ENCODE measurements at places on chromosomes 2 and 18.
A peak's percentile ranks its signal among the peaks of the same experiment; 100 is the strongest.

GRCh38 chr2:43344868-43345373 is 118.5 kb upstream of the ZFP36L2 start:
- no peak for DNase-seq

DNA sequence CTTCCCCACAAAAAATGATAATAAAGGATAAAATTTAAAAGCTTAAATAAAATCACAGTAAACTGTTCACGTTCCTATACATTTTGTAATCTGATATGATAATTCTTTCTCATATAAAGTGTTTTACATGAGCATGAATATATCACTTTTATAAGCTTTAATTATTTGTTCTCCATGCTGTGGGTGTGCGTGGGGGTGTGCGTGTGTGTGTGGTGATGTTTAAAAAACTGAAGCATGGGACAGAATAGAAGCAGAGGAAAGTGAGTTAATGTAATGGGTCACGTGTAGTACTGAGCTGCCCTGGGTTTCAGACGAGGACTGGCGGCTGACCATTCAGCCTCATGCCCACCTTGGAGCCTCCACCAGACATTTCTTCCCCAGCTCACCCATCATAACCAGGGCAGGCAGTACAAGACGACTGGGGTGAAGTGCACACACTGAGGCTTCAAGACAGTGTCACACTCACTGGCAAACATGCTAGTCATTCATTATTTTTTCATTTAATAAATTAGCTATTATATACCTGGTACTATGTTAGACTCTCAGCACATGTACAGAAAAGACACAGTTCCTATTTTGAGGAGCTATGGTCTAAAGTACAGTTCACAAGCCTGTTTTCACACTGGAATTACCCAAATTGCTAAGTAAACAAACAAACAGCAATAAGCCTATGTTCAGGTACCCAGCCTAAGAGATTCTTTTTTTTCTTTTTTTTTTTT is 97.2 kb upstream of the LPIN2 start:
- no peak for DNase-seq

GRCh38 chr2:195667974-195668373 is 10.9 kb downstream of the SLC39A10 start:
- no peak for DNase-seq

GRCh38 chr18:23301972-23302371 is 151.1 kb upstream of the RIOK3 start:
- DNase-seq: no peak

DNA sequence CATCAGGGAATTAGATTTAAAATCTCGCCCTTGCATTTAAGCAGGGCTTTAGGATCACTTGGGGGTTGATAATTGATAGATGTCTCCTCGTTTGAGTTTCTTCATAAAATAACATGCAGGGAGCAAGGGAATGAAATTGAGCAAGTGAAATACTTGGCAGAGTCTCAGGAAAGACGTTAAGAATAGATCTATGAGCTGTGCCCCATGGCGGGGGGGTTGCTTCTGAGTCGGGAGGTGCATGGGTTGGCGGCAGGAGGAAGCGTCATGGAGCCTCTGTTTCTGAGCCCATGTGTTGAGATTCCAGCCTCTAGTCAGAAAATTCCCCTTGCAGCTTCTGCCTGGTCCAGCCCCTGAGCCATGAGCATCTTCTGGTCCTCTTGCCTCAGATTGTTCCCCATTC is 82.0 kb downstream of the APOB start:
- DNase-seq: no peak

GRCh38 chr18:79940814-79941472 is 10.5 kb downstream of the SLC66A2 start:
- DNase-seq: no peak

DNA sequence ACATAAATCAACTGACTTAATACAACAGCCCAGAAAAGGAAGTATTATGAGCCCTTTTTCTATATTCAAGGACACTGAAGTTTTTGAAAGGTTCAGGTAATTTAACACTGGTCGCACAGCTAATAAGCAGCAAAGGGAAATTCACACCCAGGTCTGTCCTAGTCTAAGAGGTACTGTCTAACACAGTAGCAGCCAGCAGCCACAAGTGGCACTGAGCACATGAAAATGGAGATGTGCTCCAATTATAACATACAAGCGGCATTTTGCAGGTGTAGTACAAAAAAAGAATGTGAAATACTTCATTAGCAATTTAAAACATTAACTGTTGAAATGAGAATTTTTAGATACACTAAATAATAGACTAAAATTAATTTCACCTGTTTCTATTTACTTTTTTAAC is 23.4 kb downstream of the SPRED2 start:
- no peak for DNase-seq

DNA sequence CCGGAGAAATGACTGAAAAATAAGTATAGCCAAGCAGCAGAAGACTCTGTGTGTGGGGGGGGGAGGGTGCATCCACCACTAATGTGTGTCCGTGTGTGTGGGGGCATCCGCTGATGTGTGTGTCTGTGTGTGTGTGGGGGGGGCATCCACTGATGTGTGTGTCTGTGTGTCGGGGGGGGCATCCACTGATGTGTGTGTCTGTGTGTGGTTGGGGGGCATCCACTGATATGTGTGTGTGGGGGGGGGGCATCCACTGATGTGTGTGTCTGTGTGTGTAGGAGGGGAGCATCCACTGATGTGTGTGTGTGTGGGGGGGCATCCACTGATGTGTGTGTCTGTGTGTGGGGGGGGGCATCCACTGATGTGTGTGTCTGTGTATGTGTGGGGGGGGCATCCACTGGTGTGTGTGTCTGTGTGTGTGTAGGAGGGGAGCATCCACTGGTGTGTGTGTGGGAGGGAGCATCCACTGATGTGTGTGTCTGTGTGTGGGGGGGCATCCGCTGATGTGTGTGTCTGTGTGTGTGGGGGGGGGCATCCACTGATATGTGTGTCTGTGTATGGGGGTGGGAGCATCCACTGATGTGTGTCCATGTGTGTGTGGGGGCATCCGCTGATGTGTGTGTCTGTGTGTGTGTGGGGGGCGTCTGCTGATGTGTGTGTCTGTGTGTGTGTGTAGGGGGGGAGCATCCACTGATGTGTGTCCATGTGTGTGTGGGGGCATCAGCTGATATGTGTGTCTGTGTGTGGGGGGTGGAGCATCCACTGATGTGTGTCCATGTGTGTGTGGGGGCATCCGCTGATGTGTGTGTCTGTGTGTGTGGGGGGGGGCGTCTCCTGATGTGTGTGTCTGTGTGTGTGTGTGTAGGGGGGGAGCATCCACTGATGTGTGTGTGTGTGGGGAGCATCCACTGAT is 125.0 kb downstream of the NFATC1 start:
- no peak for DNase-seq

- peak; percentile 98 for DNase-seq
These were observed 22.3 kb upstream of the RHOB start for GRCh38 chr2:20424300-20425290.

GRCh38 chr2:240320204-240320993 is 115.1 kb upstream of the GPC1 start:
- DNase-seq: no peak

DNA sequence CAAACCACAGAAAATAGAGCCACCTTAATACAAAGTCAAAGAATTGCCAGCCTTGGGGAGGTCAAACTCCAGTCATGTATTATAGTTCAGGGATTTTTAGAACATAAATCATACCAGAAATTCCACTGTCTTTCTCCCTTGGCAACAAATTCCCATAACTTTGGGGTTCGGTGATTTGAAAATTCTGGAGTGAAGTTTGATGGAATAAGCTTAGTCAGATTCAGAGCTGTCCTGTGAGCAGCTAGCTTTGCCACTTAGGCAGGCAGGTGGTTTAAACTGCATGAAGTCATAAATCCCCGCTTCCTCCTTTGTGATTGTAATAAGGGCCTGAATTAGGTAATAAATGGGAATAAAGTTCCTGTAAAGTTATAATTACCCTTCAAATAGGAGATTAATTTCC is 457.0 kb upstream of the HNMT start:
- DNase-seq: no peak

- no peak for DNase-seq
These were observed 145.6 kb upstream of the GPC1 start for GRCh38 chr2:240289701-240290431.

DNA sequence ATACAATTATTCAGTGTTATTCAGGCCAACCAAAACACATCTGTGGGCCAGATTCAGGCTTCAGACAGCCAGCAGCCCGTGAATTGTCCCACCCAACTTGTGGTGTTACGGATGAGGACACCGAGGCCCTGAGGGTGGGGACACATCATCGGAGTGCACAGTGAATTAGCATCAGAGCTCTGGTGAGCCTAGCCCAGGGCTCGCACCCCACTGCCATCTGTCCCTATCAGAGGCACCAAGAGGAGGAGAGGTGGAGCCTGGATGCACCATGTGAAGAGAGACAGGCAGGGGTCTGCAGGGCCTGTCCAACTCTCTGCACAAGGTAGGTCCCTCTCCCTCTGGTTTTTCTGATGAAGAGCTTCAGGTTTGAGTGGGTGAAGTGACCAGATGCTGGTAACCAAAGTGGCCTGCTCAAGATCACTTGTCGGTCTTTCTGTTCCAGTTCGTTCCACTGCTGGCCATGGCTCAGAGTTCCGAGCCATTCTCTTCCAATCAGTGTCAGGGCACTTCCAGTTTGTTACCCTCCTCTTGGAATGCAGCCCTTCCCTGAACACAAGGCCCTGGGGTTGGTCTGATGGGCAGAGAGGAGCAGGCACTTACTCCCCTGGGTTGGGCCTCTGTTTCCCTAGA is 14.8 kb upstream of the GLI2 start:
- DNase-seq: no peak

GRCh38 chr2:168194784-168195522 is 52.4 kb downstream of the STK39 start:
- DNase-seq: no peak

DNA sequence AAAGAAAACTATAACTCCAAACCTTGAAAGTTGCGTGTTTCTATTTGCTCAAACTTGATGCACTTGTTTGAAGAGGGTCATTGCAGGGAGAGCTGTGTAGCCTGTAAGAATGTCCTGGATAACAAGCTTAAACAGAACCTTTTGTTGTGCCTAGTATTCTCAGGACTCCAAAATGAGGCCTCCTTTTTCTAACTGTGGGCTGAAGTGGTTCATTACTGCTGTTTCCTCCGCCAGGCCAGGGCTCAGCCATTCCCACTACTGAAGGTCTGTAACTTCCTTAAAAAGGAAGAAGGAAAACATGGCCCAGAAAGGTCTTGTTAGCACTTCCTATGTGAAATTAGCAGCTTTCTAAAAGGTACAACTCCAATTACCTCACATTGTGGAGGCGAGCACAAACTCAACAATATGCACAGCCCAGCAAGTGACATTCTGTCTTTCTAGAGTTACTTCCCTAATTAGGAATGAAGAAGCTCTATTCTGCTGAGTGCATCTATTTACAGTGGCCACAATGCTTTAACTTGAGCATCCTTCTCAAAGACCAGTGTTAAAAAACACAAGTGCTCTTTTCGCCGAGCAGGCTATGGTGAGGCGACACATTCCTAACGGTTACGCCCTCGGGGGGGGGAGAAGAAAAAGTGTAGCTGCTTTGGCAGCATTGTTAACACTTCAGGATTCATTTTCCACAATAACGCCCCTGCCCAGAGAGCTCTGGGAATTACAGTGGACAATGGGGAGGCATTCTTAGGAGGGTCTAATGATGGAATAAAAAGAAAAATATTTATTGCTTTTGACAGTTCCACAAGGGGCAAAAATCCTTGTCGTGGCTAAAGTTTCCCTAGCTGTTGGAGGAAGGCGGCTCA is 136.9 kb upstream of the SIX3 start:
- DNase-seq: no peak

DNA sequence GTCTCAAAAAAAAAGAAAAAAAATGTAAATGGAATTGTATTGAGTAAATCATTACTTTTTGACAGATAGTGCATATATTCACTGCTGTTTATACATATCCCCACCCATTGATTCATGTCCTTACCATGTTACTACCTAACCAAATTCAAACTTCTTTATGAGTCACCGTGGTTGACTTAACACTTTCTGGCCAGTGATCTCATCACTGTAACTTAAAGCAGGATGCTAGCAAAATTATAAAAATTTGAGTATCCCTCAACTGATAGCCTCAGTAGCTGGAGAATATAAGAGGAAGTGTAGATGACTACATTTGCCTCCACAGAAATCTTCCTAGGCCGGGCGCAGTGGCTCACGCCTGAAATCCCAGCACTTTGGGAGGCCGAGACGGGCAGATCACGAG is 13.4 kb downstream of the CNOT9 start:
- DNase-seq: no peak

GRCh38 chr18:75189696-75190095 is 19.2 kb downstream of the PTGR3 start:
- DNase-seq: no peak

DNA sequence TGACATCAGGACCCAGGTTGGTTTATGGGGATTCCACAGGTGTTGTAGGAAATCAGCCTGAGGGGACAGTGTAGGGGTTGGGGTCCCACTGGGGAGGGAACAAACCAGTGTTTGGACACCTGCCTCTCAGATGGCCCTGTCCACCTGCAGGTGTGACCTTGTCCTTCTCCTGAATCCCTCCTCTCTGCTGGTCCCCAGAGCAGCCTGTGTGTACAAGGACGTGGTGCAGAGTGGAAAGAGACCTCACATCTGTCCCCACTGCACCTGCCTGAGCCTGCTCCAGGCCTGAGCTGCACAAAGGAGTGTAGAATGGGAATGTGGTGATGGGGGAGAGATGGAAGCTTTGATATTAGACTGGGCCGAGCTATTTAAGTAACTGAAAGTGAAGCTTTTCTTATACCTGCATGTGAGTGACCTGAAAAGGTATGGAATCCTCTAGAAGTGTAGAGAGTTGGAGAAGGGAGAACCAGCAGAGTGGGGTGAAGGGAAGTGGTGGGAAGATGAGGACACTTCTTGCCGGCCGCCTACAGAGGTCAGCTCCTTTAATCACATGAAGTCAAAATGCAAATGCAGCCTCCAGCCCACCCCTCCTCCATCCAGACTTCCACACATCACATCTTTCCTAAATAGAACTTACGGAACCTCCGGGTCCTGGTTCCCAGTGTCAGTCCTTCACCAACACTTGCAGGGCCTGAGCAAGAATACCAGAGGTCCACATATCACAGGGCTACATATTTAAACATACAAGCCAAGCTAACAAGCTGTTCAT is 89.3 kb upstream of the SMAD2 start:
- no peak for DNase-seq

GRCh38 chr18:76380791-76381405 is 114.1 kb downstream of the ZNF516 start:
- no peak for DNase-seq

GRCh38 chr2:14621114-14621513 is 11.4 kb upstream of the LRATD1 start:
- no peak for DNase-seq

GRCh38 chr2:74551942-74552913 is 1.5 kb downstream of the LOXL3 start:
- DNase-seq: no peak

GRCh38 chr2:54330926-54331835 is 75.2 kb upstream of the TSPYL6 start:
- DNase-seq: no peak

DNA sequence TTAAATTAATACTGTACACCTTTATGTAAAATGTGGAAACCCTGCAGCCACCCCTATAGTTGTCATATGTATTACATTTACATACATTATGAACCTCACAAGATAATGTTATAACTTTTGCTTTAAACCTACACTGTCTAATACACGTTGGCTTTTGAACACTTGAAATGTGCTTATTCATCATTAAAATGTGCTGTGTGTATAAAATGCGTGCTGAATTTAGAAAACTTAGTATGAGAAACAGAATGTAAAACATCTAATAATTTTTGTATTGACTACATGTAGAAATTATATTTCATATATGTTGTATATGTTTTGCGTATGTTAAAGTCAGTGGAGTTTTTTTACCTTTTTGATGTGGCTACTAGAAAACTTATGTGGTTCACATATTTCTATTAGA is 68.8 kb downstream of the MAPRE2 start:
- no peak for DNase-seq

- no peak for DNase-seq
These were observed 12.8 kb upstream of the PSD4 start for GRCh38 chr2:113160962-113161361.
